Stimulated activated CD4-positive, alpha-beta T cell treated with anti-CD3 and anti-CD28 coated beads, Interleukin-15, amount 100 ng/mL, for 1 hour (primary cell): ENCODE measurements at places on chromosomes 6 and 20.

GRCh38 chr6:150142097-150142669, 661 bp upstream of the PPP1R14C start:
- DNase-seq: no peak

DNA sequence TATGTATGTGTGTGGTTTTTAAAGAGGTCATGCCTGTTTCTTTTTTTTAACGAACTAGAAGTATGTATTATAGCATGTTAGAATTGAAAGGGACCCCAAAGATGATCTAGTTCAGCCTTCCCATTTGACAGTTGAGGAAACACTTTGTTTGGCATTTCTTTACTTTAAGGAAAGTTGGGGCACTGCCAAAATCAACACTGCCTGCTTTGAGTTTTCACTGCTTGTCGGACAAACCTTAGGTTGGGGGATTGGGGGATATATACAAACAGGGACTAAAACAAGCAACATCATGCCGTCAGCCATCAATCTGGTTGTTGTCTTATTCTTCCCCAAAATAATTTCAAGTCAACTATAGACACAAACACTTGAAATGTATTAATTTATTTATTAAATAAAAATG, 14.1 kb upstream of the CALHM6 start:
- no peak for DNase-seq

DNA sequence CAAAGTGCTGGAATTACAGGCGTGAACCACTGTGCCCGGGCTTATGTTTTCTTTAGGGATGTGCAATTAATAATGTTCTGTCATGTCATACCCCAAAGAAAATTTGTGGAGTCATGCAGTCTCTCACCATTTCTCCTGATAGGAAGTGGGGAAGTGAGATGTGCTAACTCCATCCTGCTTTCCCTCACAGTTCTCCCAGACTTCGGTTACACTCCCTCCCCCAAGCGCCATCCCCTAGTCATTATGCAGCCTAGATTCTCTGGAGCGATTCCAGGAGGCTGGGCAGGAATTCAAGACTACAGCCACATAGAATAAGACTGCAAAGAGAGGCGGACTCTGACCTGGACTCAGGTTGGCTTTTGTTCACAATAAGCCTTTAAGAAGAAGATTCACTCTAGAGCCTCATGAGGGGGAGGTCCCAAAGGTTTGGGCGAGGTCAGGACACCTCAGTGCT, 271.4 kb downstream of the ALDH8A1 start:
- DNase-seq: no peak

- DNase-seq: no peak
Measured at GRCh38 chr6:99378636-99379035, 15.4 kb downstream of the COQ3 start.

GRCh38 chr6:145047891-145048290, 687.4 kb downstream of the EPM2A start:
- no peak for DNase-seq

- DNase-seq: no peak
Measured at GRCh38 chr6:169246445-169246844, 7.2 kb downstream of the THBS2 start.

DNA sequence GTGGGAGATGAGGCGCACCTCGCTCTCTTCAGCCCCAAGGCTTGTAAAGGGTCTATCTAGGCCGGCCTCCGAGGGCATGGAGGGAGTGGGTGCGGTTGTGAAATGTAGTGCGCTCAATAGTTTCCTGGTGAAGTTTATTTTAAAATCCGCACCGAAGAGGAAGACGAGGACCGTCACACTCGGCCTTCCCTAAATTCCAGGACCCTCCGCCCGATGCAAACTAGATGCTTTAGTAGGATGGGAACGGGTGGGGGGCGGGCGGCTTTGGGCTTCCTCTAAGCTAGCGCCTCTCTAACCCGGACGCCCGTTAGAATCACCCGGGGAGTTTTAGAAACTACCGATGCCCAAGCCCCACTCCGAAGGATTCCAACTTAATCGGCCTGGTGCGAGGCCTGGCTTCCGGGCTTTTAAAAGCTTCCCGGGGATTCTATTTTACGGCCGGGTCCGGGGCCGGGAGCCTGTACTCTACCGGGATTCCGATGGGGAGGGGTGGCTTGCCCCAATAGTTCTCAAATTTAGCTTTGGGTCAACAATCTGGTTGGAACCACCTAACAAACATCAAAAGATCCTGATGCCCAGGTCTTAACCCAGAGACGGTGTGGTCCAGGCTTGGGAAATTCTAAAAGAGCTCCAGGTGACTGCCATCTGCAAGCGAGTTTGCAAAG, 548 bp upstream of the BCAS4 start:
- no peak for DNase-seq

DNA sequence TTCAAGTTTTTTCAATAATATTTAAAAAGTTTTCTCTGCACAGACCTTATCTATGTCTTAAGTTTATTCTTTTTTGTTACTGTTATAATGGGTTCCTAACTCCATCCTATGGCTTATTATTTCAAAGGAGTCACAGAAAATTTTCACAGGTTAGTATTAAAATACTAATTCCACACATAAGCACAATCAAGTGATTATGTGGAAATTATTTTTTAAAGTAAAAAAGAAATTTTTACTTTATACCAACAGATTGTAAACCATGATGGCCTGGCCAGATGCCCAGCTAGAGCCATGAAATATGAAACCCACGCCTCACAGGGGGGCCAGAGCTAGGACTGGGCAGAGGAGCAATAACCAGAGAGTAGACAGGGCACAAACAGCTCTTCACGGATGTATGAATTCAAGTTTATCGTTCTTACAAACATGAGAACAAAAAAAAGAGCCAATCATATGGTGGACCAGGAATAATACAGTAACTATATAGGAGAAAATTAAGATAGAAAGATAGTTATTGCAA, 34.0 kb downstream of the NUDT3 start:
- no peak for DNase-seq

GRCh38 chr6:25017932-25018567, 82.3 kb upstream of the RIPOR2 start:
- DNase-seq: peak; percentile 61

DNA sequence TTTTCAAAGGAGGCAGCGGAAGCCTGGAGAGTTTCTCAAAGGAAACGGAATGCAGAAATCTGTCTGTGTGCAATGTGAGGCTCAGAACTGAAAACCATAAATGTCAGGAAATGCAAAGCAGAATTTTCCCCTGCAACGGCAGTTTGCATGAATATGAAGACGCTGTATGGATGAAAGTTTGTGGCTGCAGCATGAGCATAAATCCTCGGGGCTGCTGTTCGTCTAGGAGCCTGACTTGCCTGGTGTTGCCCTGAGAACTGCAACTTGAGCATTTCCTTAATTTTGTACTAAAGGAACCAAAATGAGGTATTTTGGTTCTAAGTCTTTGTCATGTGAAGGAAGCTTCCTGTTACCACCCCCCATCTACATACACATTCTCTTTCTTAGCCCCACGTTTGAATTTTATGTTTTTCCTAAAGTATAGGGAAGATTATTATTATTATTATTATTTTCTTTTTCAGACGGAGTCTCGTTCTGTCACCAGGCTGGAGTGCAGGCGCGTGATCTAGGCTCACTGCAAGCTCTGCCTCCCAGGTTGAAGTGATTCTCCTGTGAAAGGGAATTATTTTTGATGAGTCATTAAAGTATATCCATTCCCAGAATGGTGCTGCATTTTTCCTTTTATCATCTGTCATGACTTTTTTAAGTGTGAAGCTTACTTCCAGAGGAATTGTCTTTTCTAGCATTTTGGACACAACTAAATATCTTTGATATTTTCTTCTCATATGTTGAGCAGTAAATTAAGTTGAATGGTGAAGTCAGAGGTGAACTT, 33.1 kb downstream of the MTHFD1L start:
- DNase-seq: no peak

GRCh38 chr6:47769982-47770381, 11.8 kb upstream of the OPN5 start:
- DNase-seq: no peak

DNA sequence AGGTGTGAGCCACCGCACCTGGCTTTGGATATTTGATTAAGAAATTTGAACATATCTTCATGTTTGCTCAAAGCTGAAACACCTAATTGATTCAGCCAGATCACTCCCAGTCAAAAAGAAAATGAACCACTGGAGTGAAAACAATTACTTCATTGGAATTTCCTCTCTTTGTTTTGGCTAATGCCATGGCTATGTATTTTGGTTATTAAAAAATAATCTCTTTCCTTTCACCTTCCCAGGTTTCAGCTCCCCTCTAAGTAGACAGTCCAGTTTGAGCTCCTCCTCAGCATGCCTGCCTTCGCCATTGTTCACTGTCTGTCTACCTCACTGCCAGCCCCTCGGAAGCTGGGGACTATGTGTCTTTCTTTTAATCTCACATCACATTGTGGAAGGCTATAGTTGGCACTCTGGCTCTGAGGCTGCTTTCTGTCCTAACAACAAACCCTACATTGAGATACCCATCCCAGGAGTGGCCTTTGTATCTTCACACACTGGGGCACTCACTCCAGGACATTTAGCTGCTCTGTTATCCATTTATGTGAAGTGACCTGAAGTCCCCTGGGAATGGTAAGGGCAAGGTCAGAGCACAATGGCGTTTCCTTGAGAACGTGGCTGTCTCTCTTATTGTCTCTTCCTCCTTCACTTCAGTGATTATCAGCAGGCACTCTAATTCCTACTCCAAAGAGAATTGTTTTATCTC, 764.0 kb upstream of the CITED2 start:
- no peak for DNase-seq

DNA sequence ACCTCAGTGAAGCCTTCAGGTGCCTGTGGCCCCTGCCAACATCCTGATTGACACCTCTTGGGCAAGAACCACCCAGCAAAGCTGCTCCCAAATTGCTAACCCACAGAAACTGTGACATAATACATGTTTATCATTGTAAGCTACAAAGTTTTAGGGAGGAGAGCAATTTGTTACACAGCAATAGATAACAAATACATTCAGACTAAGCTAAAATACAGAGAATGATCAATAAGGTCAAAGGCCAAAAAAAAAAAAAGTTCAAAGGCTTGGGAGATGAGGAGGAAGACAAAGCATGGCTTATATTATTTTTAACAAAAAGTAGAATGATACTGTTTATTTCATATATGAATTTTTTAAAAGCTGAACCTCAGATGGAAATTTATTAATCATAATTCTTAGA, 105.9 kb downstream of the ID4 start:
- DNase-seq: no peak

GRCh38 chr6:85408039-85408438, 41.8 kb upstream of the NT5E start:
- no peak for DNase-seq

GRCh38 chr6:93624408-93624807, 205.0 kb upstream of the EPHA7 start:
- no peak for DNase-seq

- no peak for DNase-seq
Measured at GRCh38 chr6:159608961-159609651, 83.9 kb downstream of the SOD2 start.

DNA sequence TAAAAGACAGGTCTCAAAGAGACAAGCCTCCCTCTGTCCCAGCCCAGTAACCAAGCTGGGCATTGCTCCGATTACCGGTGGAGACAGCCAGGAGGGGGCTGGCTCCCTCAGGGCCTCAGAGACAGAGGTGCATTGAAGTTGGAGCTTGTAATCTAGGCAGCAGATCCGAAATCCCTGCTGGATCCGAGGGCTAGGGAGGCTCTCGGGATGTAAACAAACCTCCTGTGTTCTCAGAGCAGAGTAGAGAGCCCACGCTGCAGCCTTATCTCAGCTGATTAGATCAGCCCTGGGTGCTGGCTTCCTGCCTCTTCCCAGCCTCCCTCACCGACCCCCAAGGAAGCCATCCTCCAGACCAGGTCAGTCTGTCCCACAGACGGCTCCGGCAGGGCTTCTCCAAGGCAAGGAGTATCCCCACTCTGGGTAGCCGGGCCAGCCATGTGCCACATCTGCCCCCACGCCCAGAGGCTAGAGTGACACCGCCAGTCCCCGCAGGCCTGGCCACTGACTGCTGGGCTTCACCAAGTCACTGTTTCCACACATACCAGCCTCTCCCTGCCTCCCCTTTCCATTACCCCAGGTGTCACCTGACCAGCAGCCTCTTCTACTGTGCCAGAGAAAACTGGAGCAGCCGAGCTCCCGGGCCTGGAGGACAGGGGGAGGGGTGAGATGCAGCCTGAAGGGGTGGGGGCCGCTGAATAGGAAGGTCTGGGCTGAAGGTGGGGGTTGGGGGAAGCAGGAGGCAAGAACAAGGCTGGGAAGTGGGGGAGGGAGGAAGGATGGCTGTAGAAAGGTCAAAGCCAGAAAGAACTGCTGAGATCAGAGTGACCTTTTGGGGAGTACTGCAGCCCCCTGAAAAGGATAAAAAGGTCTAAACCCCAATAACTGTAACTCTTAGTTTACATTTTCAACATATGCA, 6.0 kb downstream of the SDC4 start:
- no peak for DNase-seq

- DNase-seq: no peak
Measured at GRCh38 chr6:138592749-138593123, 93.4 kb upstream of the NHSL1 start.

DNA sequence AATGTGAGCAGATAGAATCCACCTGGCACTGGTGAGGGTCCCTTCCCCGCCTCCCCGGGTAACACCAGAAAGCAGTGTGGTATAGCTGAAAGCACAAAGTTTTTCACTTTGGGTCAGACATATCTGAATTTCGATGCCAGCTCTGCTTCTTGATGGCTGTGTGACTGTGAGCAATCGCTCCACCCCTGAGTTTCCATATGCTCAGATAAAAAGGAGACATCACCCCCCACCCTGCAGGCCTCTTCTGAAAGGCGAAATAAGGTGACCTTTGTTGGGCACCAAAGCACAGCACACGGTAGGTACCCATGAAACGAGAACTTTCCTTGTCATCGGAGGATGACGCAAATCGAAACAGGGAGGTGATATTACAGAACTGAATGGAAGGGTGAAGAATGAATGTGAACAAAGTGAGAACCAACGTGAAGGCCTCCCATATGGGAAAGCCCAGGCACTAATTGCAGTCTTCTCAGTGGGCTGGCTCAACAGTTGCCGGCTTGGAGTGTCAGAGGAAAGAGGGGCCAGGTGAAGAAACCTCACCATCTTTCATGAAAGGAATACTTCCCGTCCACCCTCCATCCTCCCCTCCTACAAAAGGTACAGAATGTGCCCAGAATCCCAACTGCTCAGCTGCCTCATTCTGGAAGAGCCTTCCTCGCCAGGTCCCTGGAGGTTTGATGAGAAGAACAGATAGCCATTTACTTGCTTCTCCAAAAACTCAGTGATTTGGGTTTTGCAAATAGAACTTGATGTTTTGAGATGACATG, 61.8 kb downstream of the NFATC2 start:
- DNase-seq: no peak

DNA sequence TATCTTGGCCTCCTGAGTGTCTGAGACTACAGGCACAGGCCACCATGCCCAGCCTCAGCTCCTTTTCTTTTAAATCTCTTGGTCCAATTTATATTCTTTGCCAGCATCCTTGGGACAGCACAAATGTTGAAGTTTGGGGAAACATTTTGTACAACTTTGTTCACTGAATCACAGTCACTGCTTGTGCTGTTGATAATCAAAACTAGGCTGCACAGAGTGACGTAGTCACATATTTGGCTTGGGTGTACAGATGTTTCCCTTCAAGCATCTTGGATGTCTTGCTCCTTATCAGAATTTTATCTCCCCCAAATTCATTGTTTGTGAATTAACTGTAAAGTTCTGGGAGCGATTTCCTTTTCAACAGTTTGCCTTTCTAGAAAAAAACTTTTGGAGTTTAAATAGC, 17.9 kb downstream of the CARMIL1 start:
- no peak for DNase-seq

- DNase-seq: no peak
Measured at GRCh38 chr6:119442776-119443184, 93.2 kb upstream of the MAN1A1 start.
